ENCODE measurements at places on chromosomes 5 and 9. TPM values are rescaled to one million over a fixed set of nuclear protein-coding genes. Genes with fewer than 3 reads are reported as not detected.

CMYA5 gene
- 0.02 TPM for total RNA-seq

DNA sequence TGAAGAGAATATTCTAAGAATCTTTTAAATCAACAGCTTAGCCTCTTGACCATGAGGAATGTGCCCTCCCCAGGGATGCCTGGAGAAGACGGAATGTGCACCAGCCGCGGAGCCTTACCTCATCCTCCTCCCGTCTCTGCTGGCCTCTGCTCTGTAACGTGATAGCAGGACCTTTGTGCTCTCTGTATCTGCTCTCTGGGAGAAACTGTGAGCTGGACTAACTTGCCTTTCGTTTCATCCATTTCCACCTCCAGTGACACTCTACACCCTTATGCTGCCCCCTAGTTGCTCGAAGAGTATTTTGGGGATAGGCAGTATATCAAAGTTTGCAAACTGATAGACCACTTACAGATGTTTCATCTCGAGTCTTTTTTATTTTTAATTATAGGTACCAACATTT is 141.4 kb downstream of the NPR3 start:
- peak; percentile 61 for DNase-seq

DNA sequence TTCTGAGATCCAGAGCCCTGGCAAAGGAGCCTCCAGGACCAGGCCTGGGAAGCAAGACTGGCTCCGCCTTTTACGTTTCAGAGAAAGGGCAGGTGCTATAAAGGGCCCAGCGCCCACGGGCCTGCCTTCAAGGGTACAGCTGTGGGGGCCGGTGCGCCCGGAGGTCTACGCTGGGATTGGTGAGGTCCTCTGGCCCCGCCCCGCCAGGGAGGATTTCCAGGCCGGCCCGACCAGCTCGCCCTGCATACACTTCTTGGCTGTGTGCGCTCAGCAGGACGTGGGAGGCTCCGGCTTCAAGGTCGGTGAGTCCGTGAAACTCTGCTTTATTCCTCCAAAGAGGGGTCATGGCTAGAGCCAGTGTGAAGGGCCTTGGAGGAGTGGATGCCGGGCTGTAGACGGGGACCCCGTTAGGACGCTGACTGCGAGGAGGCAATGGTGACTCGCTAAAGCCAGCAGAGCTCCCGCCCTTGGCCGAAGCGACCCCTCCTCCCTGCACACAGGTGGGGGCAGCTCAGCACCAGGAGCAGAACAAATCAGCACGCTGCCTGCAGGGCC is at the start of gene CKMT2:
Gene CKMT2, plus strand, starts transcription at position 243 of the 555 bp plus-strand sequence. CDS start 17,811 bp downstream, outside the sequence.
- no peak for DNase-seq

DNA sequence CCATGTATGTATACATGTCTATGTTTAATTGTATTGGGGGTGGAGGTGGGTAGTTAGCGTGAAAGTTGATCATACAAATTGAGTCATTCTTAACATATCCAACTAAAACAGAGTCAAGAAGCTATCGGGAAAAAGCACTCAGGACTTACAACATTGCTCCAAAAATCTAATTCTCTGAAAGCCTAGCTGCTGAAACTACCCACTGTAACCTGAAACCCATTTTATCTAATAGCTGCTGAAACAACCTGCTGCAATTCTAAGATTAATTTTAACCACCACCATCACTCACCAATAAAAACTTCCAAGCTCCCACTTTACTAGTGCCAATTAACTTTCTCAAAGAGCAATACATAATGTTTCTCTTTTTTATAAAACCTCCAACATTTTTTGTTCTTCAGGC is 32.2 kb downstream of the KCNV2 start:
- no peak for DNase-seq

- no peak for DNase-seq
Observed at GRCh38 chr5:7462758-7463157, 66.8 kb downstream of the ADCY2 start.

- no peak for DNase-seq
Observed at GRCh38 chr5:122882831-122883230, 37.4 kb downstream of the SNX24 start.

- DNase-seq = no peak
Observed at GRCh38 chr5:32307769-32308194, 5.0 kb downstream of the MTMR12 start.

DNA sequence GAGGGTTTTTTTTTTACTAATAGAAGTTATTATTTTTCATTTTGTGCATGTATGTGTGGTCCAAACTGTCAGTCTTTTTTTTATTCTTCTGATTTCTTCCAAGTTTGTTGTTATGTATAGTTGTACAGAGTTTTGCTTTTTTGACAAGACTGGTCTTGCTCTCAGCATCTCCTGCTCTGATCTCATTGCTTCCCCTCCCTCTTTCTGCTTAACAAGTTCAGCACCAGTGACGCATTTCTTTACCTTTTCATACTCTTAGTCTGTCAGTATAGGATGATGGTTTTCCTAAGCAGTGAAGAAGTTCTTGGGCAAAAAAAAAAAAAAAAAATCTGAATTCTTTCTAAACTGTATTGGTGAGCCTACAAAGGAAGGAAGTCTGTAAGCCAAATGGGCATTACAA is 135.1 kb downstream of the CD180 start:
- no peak for DNase-seq

DNA sequence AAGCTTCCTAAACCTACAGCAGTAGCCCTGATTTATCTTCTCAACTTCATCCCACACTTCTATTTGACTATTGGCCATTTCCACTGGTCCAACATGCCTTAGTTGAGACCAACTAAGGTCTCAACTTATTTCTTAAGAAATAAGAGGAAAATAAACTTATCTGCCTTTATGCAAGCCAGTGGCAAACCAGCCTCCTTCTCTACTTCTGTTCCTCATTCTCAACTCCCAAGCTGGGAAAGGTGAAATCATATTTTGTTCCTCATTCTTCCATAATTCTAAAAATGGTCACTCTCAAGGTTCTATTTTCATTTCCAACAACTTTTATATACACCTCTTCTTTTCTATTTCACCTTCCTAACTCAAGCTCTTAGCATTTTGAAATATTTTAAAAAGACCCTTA is 149.6 kb upstream of the C9orf72 start:
- DNase-seq = no peak

- no peak for DNase-seq
Observed at GRCh38 chr9:37034938-37035647, 1.0 kb upstream of the PAX5 start.

- DNase-seq = no peak
Observed at GRCh38 chr5:343461-344401, 22.2 kb downstream of the AHRR start.

GRCh38 chr9:13934416-13934815 is 379.5 kb downstream of the NFIB start:
- no peak for DNase-seq

- no peak for DNase-seq
Observed at GRCh38 chr5:78295035-78295961, 800 bp upstream of the AP3B1 start.

SCGB3A2 gene
- total RNA-seq = not detected

GRCh38 chr5:137802282-137803210 is 48.4 kb upstream of the HNRNPA0 start:
- DNase-seq = no peak

DNA sequence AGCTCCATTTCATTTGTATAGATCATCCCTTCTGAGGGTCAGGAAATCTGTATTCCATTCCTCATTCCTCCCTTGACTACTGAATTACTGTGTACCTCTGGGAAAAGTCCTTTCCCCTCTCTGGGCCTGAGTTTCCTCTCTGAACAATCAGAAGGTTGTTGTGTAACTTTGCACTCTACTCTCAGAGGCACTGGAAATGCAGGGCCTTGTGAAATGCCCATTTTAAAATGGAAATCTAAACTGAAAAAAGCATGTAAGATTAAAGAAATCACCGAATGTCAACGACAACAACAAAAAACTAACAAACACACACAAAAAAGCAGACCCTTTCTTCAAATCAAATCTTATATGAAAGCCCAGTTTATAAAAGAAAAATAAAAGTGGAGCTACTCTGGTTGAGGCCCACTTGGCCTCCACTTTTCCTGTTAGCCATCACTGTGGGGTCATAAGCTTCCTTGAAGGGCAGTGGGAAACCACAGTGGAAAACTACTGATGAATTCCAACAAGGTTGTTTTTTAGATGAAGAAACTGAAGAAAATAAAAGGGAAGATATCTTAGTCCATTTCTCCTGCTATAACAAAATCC is 21.6 kb upstream of the GRPEL2 start:
- no peak for DNase-seq

CARD19 gene
- total RNA-seq = 72.3 TPM

IFNB1 gene
- total RNA-seq = not detected

PHF24 gene
- total RNA-seq = not detected

- DNase-seq = no peak
Observed at GRCh38 chr5:154447089-154447725, 1.4 kb downstream of the SAP30L start.

DNA sequence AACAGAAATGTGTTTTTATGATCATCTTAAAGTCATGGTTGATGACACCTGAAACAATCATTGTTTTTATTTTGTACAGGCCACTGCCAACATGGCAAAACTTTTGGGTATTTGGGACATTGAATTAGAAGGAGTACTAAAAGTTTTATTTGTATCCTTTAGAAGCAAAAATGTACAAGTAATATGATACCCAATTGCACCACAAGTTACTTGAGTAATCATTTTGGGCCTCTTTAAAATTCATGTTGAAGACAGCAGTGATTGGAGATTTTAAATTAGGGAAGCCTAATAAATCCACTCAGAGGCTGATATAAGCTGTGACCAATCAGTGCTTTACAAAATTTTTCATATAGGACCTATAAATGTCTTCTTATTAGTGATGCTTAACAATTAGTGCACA is 212.9 kb downstream of the MARCHF11 start:
- no peak for DNase-seq

DNA sequence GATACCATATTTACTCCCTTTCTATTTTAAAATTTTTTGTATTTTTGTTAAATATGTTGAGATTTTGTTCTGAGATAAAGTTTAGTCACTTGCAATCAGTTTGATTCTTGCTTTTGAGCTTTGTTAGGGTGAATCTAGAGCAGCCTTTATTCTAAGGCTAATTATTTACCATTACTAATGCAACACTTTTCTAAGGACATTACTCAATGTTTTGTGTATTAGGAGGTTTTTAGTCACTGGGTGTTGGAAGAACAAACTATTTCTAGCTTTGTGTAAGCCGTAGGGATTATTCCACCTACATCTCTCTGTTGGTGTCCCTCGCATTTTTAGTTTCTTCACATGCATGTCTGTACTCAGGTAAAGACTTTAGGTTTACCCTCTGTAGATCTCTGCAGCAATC is 379.5 kb upstream of the CD180 start:
- DNase-seq = no peak

OR13C3 gene
- total RNA-seq = not detected

DNA sequence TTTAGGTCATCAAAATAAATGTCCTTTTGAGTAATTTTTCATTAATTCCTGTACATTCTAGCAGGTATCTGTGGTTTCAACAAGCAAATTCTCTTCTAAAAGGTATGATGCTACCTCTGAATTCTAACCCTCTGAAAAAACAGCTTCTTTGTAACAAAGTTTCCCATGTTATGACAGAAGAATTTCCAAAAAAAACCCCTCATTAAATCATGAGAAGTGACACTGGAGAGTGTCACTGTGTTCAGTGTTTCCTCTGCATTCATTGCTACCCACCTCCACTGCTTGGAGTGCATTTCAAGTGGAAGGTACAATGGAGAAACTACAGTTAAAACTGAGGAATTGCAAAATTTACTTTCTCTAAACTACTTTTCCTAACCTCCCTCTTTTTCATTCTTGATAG is 10.1 kb downstream of the CDKN2A start:
- no peak for DNase-seq

DNA sequence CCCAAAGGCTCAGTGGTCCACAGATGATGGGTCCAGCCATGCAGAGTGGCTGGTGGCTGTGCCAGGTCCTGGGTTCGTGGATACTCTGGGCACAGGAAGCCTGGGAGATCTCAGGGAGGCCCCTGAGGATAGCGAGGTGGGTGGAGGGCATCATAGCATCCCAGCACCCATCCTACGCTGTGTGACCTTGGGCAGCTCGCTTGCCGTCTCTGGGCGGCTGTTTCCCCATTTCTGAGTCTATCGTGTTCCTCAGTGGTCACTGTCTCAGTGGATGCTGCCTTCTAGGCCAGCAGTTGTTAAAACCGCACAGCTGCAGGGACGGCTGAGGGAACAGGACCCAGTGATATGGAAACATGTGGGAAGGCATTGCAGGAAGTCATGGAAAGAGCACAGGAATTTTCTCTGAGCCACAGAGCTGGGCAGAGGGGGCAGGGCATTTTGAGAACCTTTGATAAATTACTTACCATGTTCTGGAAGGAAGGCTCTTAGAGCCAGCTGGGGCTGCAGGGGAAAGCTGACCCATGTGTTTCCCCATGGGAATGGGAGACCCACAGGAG is 86.4 kb upstream of the COL5A1 start:
- DNase-seq = no peak

RGS3 gene
- 37.1 TPM for total RNA-seq

DNA sequence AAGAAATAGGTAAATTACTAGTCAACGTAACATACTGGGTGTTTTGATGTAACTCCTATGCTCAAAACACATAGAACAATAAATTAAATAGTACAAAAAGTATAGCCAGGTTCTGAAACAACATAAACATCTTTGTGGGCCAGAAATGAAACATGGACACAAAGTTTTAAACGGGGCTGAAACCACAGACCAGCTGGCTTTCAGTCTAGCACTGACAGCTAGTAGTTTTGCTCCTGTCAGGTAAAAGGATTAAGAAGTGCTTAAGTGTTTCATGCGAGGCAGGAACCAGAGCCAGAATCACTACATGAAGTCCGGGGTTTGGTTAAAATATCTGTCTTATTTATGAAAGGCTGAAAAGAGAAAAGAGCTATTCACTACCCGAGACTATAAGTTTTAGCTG is 19.5 kb downstream of the DCAF10 start:
- no peak for DNase-seq

GRCh38 chr9:70510157-70510770 is 95.8 kb upstream of the KLF9 start:
- DNase-seq = no peak

GRCh38 chr9:90927496-90927895 is 125.9 kb downstream of the SYK start:
- no peak for DNase-seq

DNA sequence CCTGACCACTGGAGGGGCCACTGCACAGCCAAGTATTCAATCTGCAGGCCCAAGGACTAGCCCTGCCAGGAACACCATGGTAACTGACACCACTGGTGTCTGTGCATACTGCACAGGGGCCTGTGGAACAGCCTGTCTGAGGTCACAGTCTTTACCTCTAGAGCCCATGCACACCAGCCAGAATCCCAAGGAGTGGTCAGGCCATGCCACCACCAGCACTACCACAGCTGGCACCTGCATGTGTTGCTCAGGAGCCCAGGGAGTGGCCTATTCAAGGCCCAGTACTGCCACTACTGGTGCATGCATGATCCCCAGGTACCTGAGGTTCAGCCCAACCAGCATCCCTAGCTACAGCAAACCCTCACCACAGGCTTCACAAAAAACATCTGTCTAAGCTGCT is 546.0 kb upstream of the RGMB start:
- DNase-seq = no peak

SPINK13 gene
- total RNA-seq = not detected

DNA sequence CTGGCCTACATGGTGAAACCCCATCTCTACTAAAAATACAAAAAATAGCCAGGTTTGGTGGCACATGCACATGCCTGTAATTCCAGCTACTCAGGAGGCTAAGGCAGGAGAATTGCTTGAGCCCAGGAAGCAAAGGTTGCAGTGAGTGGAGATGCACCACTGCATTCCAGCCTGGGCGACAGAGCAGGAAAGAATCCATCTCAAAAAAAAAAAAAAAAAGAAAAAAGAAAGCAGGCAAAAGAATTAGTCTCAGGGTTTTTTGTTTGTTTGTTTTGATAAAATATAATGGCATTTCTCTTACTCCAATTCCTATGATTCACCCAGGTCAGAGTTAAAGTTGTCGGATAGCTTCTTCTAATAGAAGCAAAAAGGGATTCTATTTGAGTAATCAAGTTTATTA is 67.0 kb upstream of the ATG10 start:
- no peak for DNase-seq

All from H4 (cell line).